ENCODE measurements at places on chromosomes 5 and 9.
A peak's percentile ranks its signal among the peaks of the same experiment; 100 is the strongest.

- peak; percentile 28 for DNase-seq
Measured at GRCh38 chr5:55226027-55226933, 835 bp downstream of the MCIDAS start.

DNA sequence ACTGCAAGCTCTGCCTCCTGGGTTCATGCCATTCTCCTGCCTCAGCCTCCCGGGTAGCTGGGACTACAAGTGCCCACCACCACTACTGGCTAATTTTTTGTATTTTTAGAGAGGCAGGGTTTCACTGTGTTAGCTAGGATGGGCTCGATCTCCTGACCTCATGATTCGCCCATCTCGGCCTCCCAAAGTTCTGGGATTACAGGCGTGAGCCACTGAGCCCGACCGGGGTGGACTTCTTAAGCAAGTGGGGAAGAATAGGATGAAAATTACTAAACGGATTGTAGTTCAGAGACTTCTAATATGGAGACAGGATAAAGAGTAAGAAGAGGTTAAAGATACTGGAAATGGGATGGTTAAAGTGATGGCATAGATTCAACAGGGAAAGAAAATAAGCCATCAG lies 132.3 kb upstream of the IRX2 start:
- DNase-seq, result no peak

- DNase-seq, result peak; percentile 87
Measured at GRCh38 chr9:121598167-121598964, 53.1 kb upstream of the DAB2IP start.

- DNase-seq, result no peak
Measured at GRCh38 chr9:93258818-93259489, 75.0 kb downstream of the WNK2 start.

DNA sequence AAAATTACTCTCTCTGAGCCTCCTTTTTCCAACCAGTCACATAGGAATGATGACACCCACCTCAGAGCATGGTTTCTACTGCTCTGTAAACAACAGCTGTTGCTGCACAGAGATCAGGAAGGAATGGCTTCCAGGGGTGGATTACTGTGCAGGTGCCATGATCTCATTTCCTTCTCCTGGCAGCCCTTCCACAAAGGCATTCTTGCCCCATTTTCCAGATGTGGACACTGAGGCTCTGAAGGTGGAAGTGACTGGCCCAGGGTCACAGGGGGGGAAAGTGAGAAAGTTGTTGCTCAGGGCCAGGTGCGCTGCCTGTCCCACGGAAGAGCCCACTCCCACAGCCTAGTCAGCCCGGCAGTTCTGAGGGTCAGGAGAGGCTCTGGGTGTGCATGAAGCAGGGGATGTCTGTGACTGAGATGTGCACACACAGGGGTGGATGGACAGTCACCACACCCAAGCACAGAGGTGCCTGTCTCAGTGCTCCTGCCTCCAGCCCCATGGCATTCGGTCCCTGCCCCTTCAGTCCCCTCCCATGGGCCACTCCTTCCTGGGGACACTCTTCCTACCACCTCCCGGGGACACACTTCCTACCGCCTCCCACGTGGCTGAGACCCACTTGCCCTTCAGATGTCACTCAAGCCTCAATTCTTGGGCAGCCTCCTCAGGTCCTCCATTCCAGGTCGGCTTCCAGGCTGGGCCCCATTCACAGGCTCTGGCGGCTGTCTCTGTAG lies 17.0 kb downstream of the FGFR4 start:
- no peak for DNase-seq

DNA sequence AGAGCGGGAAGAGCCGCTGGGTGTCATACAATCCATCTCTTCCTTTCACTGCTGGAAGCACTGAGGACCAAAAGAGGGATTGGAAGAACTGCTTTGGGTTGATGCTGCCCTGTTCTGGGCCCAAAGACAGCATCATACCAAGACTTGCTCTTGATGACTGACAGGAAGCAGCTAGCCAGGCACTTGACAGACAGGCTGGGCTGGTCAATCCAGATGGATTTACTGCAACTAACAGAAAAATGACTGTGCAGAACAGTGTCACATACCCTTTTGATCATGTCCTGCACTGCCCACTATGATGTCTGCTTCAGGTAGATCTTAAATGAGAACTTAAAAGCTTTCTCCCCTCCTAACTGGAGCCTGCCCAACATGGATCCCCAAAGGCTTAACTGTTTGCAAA lies 157.6 kb downstream of the CRB2 start:
- DNase-seq, result no peak
